ENCODE measurements at places on chromosomes 3 and 15. TPM values are rescaled to one million over a fixed set of nuclear protein-coding genes. Genes with fewer than 3 reads are reported as not detected.

DNA sequence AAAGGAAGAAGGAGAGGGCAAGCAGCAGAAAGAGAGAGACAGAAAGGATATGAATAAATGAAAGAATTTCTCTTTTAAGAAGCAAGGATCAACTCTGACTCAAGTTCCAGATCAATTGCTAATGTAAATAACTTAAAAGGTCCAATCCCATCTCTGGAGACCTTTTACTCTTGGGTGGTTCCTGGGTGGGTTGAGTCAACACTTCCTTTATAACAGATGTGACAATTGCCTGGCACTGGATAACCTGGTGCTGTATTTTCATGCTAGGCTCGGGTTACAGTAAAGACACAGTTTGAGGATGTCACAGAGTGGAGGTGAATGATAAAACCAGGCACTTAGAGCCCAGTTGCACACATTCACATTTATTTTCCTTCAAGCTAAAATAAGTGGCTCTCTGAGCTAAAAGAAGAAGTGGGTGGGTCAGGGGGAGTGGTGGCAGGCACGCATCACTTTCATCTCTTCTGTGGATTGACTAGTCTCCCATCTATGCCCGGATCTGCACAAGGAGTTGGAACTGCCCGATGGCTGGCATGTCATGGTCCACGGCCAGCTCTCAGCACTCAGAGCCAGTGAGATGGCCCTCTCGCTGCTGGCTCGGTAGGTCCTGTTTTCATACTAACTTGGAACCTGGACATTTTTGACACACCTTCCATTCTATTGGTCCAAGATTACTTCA lies 465.8 kb downstream of the FOXP1 start:
- no peak overlapping the region for H3K4me3 ChIP-seq
- H3K4me1 ChIP-seq: peaks cover 60% of the 10 kb centered on the region
- no peaks in the 10 kb centered on the region for H3K27me3 ChIP-seq
- H3K36me3 ChIP-seq: no peaks in the 10 kb centered on the region
- DNase-seq: no peak

GRCh38 chr15:46309914-46310313 lies 675.1 kb downstream of the SQOR start:
- no peaks in the 10 kb centered on the region for H3K27me3 ChIP-seq
- H3K4me3 ChIP-seq: no peak overlapping the region

COL6A5 gene
- total RNA-seq: not detected

DNA sequence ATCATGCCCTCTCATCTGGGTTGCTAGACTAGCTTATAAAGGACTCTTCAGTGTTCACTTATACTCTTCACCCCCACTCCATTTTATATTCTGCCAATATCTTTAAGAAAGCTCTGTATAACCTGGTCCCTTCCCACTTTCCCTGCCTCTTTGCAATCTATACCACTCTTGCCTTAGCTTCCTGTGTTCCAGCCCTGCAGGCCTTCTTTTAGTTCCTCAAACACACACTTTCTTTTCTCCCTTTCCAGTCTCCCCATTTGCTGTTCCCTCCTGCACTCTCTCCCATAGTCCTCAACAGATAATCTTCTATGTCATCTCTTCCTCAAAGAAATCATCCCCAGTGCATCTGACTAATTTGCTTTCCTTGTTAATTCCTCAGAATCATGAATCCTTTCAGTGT lies 28.7 kb downstream of the SENP8 start:
- no peaks in the 10 kb centered on the region for H3K4me1 ChIP-seq
- H3K36me3 ChIP-seq: no peaks in the 10 kb centered on the region
- DNase-seq: no peak
- no peak overlapping the region for H3K27ac ChIP-seq
- H3K27me3 ChIP-seq: no peaks in the 10 kb centered on the region

ACSBG1 gene
- 2.7 TPM for total RNA-seq

DNA sequence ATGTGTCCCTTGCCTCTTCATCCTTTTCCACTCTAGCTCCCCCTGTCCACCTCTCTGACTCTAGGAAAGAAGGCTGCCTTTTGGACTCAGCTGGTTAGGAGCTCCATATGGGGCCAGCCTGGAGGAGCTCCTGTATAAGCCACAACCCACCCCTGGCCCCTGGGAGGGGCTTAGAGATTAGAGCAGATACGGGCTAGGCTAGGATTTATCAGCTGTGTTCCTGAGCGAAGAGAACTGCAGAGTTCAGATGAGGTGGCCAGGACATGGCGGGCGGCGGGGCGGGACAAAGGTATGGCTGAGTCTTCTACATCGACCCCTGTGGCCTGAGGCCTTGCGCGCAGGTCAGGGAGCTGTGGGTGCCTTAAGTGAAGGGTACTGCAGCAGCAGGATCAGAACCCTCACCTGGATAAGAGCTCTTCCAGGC lies 7.9 kb downstream of the NBEAL2 start:
- no peaks in the 10 kb centered on the region for H3K27me3 ChIP-seq
- H3K4me1 ChIP-seq: peaks cover 7% of the 10 kb centered on the region
- DNase-seq: no peak
- H3K4me3 ChIP-seq: no peak overlapping the region

- no peak overlapping the region for H3K4me3 ChIP-seq
- DNase-seq: no peak
- H3K27ac ChIP-seq: no peak overlapping the region
- peaks cover 5% of the 10 kb centered on the region for H3K4me1 ChIP-seq
These were observed 4.1 kb upstream of the HDAC11 start for GRCh38 chr3:13475871-13476590.

DNA sequence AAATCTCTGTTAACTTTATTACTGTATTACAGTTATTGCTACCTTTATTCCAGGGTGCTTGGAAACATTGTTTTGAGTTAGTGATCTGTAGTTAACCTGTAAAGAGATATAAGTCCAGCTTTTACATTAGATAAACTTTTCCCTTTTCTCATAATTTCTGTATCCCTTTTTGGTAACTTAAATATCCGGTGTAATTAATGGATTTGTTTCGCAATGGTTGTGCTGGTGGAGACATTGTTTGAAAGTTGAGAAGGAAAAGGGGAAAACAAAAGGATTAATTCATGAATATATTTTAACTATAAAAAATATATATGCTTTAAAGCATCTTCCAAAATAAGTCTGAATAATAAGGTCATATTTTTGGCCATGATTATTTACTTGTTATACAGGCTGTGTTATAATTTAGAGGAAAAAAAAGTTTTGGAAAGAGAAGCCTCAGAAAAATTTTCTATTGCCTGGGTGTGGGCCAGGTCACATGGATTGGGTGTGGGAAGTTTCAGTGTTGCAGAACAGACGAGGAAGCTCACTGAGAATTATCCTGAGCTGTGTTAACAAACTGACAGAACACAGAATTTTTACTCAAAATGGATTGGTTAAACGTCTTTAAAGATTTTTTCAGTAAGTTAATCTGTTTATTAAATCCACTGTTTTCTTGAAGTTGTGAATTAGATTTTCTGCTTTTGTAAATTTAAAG lies 27.7 kb upstream of the IL20RB start:
- H3K36me3 ChIP-seq: no peaks in the 10 kb centered on the region
- peak overlapping the region; percentile 41 for H3K27ac ChIP-seq
- peak; percentile 77 for DNase-seq
- H3K27me3 ChIP-seq: no peaks in the 10 kb centered on the region
- H3K4me1 ChIP-seq: peaks cover 25% of the 10 kb centered on the region

IQSEC1 gene
- total RNA-seq: 28.0 TPM

DNA sequence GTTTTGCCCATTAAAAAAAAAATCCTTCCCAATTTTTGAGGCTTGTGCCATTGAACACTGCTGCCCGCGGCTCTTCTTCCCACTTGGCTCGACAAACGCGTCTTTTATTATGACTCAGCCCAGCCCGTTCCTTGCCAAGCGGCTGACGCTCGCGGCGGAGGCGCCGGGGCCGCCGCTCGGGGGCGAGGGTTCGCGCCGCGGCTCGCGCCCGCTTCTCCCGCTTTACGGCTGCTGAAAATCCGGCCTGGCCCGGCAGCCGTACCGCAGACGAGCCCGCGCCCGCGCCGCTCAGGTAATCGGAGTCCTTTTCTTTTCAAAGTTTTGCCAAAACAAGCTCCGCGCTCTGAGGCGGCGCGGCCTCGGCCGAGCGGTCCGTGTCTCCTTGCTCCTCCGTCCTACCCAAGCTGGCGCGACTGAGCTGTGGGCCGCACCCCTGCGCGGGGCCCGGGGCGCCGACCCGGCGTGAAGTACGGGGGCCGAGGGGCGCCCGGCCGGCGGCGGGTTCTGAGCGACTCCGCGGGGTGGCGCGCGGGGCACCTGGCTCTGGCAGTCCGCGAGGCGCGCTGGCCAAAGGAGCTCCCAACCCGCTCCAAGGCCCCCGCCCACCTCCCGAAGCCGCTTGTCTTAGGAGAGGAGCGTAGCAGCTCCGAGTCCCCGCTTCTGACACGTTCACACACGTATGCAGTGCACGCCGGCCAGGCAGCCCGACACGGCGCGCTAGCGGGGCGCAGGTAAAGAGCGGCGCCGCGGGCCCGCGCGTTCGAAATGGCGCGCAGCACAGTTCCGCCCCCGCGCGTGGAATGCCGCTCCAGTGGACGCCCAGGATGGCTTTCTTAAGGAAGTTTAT lies 418.2 kb upstream of the NAALADL2 start:
- peak; percentile 94 for DNase-seq
- peaks cover 15% of the 10 kb centered on the region for H3K4me1 ChIP-seq
- no peaks in the 10 kb centered on the region for H3K36me3 ChIP-seq
- peak overlapping the region; percentile 96 for H3K27ac ChIP-seq
- H3K4me3 ChIP-seq: peak overlapping the region; percentile 83

NOX5 gene
- not detected for total RNA-seq
